Calu3 (cell line): ENCODE measurements at places on chromosomes 1 and 21. TPM values are rescaled to one million over a fixed set of nuclear protein-coding genes. Genes with fewer than 3 reads are reported as not detected.

GRCh38 chr1:236753516-236753915, 41.6 kb upstream of the MTR start:
- peak; percentile 36 for DNase-seq

DNA sequence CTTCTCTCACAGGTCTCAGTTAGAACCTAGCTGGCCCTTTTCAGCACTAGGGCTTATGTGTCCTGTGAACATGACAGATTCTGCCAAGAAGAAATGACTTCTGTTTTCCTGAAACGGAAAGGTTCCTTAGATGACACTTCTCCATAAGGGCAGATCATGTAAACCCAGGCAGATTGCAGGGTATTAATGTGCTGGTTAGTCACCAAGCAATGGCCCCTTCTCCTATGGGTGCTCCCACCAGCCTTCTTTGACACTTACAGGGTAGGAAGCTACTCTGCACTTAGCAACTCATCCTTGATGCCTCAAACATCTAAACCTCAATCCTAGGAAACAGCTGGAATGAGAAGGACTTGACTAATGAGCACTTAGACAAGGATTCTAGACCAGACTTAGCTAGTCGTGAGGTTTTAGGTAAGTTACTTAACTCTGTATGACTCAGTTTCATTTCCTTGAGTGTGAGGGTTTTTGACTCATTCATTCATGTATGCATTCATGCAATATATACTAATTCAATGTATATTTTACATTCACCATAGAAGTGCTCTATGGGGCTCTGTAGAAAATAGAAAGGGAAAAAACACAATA, 74.1 kb upstream of the PLXNA2 start:
- no peak for DNase-seq

- DNase-seq = no peak
These were observed 6.3 kb downstream of the KLHL21 start for GRCh38 chr1:6596351-6596750.

CLCNKB gene
- not detected in 2 replicates for total RNA-seq

UBXN10 gene
- total RNA-seq = 0.33 and 0.37 TPM in 2 replicates

PRKAA2 gene
- total RNA-seq = 6.5 and 9.7 TPM in 2 replicates

CACHD1 gene
- 2.5 and 3.5 TPM in 2 replicates for total RNA-seq

TAL1 gene
- not detected in 2 replicates for total RNA-seq

NTRK1 gene
- total RNA-seq = not detected in 2 replicates

OR10R2 gene
- total RNA-seq = not detected in 2 replicates

VWA5B1 gene
- total RNA-seq = not detected in 2 replicates

PDXK gene
- 202 and 214 TPM in 2 replicates for total RNA-seq
